Aorta (tissue), 5 donors: ENCODE measurements at places on chromosomes 7 and 10. TPM values are rescaled to one million over a fixed set of nuclear protein-coding genes. Genes with fewer than 3 reads are reported as not detected.

The CCDC186 gene
- total RNA-seq = 22.6 TPM

The PHTF2 gene
- total RNA-seq = 38.0 TPM

The STRIP2 gene
- 1.3 TPM for total RNA-seq

The TAS2R4 gene
- 1.6 TPM for total RNA-seq

The CLDN12 gene
- 29.0 TPM for total RNA-seq

The EGFR gene
- 72.4 TPM for total RNA-seq

The ZNF804B gene
- total RNA-seq = not detected

The ZNF679 gene
- total RNA-seq = not detected

The OGDH gene
- total RNA-seq = 84.7 TPM

The HEPACAM2 gene
- not detected for total RNA-seq

The SPDYE1 gene
- total RNA-seq = not detected

The PLXDC2 gene
- 87.1 TPM for total RNA-seq

The LRRC4 gene
- 11.2 TPM for total RNA-seq

The SPAM1 gene
- total RNA-seq = not detected

The PRSS2 gene
- 9.3 TPM for total RNA-seq
